Dermis blood vessel endothelial cell (primary cell): ENCODE measurements at places on chromosomes 2 and 18.

- peak; percentile 43 for DNase-seq
Measured at GRCh38 chr2:144454466-144455287, 65.2 kb downstream of the ZEB2 start.

DNA sequence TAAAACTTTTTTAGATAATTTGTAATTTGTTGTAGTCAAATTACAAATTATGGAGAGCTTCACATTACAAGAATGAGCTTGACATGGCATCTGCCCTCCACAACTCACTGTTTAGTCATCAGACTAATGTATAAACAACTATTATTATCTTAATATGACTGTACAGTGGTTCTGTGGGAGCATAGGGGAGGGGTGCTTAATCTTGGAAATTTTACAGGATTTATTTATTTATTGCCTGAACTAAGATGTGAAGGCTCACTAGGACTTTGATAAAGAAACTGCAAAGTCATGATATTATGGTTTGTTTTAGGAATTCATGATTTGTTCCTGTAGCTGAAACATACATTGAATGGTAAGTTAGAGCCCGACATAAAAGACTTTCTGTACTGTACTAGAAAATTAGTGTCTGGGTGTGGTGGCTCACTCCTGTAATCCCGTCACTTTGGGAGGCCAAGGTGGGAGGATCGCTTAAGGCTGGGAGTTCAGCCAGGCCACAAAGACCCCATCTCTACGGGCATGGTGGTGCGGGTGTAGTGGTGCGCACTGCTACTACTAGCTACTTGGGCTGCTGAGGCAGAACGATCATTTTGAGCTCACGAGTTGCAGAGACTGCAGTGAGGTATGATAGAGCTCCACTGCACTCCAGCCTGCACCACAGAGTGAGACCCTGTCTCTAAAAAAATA is 2.1 kb downstream of the MARCHF7 start:
- peak; percentile 51 for DNase-seq

DNA sequence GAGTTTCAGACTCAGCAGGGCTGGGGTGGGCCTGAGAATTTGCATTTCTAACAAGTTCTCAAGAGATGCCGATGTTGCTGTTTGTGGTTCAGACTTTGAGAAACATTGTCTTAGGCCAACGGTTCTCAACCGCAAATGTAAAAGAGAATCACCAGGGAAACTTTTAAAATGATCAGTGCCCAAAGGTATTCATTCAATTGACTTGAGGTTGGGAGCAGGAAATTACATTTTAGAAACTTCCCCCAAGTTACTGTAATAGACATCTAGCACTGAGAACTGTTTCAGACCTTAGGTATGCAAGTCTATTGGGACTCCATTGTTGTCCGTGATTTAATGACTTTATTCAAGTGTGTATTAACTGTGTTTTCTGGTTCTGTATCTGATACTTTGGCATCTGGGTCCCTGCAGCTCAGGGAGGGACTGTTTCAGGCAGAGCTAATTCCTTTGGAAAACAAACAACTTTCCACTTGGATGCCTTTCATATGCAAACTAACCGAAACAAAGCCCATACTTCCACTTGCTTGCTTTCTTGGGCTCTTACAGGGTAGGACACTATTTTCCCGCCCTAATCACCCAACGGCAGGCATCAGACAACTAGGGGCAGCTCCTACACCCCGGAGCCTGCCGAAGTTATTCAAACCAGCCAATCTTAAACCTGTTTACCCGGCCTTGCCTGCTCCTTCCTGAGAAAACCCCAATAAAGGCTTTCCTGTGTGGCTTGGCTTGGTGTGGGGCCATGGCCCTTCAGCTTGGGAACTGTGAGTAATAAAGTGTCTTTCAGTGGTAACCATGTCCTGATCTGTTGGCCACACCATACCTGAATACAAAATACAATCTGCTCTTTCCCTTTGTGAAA is 97.6 kb downstream of the POLE4 start:
- no peak for DNase-seq

DNA sequence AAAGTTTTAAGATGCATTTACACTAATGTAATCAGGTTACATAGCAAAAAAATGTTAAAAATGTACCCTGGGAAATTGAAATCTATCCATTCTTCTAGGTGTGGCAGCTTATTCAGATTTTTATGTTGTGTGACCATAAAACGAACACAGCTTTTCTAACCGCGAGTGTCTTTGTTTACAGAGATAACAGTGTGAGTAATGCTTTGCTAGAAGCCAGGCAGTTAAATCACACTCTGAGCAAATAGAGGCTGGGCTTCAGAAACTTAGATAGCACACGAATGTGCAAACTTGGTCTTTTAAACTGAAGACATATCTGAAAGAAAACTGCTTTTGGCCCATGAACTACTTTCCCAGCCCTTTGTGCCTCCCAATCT is 116.1 kb downstream of the SPTBN1 start:
- peak; percentile 87 for DNase-seq
